Glutamatergic neuron (in vitro differentiated cells): ENCODE measurements at places on chromosomes 7 and 10. TPM values are rescaled to one million over a fixed set of nuclear protein-coding genes. Genes with fewer than 3 reads are reported as not detected.

Gene CUL1
- 65.0 TPM for total RNA-seq

Gene CALHM1
- total RNA-seq, result not detected

Gene CPA2
- total RNA-seq, result not detected

Gene TAS2R39
- not detected for total RNA-seq

- no peak overlapping the region for H3K27ac ChIP-seq
- no peaks in the 10 kb centered on the region for H3K4me1 ChIP-seq
- H3K27me3 ChIP-seq, result peaks cover 6% of the 10 kb centered on the region
Measured at GRCh38 chr10:75424571-75424970, 6.9 kb upstream of the LRMDA start.

- H3K4me3 ChIP-seq, result no peak overlapping the region
- no peaks in the 10 kb centered on the region for H3K36me3 ChIP-seq
- no peak for DNase-seq
- H3K27me3 ChIP-seq, result no peaks in the 10 kb centered on the region
- no peak overlapping the region for H3K27ac ChIP-seq
Measured at GRCh38 chr10:89845541-89846280, 144.3 kb downstream of the KIF20B start.

DNA sequence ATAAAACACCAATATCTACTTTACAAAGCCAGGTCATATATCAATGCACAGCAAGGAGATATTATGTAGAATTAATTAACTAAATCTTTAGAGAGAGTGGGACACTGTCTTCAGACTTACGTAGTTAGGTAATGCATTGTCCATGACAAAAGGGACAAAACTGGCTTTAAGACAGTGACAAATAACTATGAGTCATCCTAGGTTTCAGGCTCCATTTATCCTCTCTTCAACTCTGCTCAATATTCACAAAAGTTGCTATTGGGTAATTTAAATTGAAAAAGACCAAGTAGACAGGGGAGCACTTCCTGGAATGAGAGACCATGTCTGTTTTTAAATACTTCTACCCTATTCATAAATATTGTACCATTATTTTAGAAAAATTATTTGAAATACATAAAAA lies 464.5 kb downstream of the ARL4A start:
- H3K36me3 ChIP-seq, result no peaks in the 10 kb centered on the region
- H3K4me1 ChIP-seq, result peaks cover 2% of the 10 kb centered on the region
- no peak for DNase-seq
- no peak overlapping the region for H3K27ac ChIP-seq
- H3K4me3 ChIP-seq, result no peak overlapping the region

DNA sequence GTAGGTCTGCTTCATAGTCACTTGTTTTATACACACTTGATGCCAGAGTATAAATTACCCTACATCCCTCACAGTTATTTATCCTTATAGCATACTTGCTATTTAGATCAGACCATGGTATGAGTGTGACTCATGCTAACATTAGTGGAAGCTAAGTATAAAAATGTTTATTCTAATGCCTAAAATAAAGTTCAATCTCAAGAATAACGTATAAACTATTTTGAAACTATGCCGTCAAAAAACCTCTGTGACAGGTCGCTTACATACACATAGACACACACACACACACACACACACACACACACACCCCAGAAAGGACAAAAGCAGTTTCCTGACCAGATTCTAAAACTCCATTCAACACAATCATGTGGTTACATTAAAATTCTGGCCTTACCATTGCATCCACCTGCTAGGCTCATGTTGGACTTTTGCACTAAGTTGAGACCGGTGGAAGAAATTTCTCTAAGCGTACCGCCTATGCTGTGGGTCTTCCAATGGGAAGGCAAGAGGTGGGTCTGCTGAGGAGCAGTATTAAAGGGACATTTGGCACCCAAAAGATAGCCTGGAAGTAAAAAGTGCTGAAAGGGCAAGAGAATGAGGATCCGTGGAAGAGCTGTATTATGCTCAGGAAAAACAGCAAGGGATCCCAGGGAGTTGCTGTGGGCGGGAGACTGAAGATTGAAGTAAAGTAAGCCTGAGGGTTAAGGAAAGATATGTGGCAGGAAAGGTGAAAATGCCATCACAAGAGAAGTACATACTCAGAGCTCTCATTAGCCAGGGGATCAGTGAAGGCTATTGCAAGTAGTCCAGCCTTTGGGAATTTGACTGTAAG lies 5.0 kb downstream of the FOXP2 start:
- H3K4me3 ChIP-seq, result no peak overlapping the region
- H3K27me3 ChIP-seq, result no peaks in the 10 kb centered on the region
- H3K4me1 ChIP-seq, result peaks cover 26% of the 10 kb centered on the region
- no peaks in the 10 kb centered on the region for H3K36me3 ChIP-seq

- no peak overlapping the region for H3K4me3 ChIP-seq
- H3K4me1 ChIP-seq, result no peaks in the 10 kb centered on the region
- DNase-seq, result no peak
Measured at GRCh38 chr10:78658645-78659597, 409.8 kb upstream of the ZMIZ1 start.

GRCh38 chr7:75958802-75959543 lies 35.4 kb downstream of the TMEM120A start:
- DNase-seq, result no peak
- H3K4me1 ChIP-seq, result peaks cover 13% of the 10 kb centered on the region
- H3K27me3 ChIP-seq, result peaks cover 3% of the 10 kb centered on the region
- H3K36me3 ChIP-seq, result peaks cover 3% of the 10 kb centered on the region

GRCh38 chr10:11808808-11809207 lies 14.3 kb upstream of the PROSER2 start:
- no peak for DNase-seq
- H3K27me3 ChIP-seq, result peaks cover 3% of the 10 kb centered on the region
- H3K36me3 ChIP-seq, result no peaks in the 10 kb centered on the region
- H3K4me3 ChIP-seq, result no peak overlapping the region
- H3K27ac ChIP-seq, result no peak overlapping the region

DNA sequence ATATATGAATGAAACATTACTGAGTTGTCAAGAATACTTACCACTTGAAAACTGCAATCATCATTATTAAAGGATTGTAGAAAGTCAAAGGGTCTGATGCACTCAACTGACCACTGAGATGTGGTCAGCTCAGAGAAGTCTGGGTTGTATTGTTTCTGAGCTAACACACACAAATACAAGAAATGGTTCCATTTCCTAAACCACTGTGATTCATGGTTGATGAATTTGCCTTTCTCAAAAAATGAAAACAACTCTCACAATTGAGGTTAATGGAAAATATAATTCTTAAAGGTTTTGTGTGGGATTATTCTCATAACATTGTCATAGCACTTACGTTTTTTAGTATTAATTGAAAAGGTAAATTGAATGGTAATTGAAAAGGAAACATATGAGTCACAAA lies 45.6 kb upstream of the TAS2R16 start:
- no peak overlapping the region for H3K4me3 ChIP-seq
- H3K27me3 ChIP-seq, result no peaks in the 10 kb centered on the region
- DNase-seq, result no peak
- H3K4me1 ChIP-seq, result no peaks in the 10 kb centered on the region
- no peaks in the 10 kb centered on the region for H3K36me3 ChIP-seq

DNA sequence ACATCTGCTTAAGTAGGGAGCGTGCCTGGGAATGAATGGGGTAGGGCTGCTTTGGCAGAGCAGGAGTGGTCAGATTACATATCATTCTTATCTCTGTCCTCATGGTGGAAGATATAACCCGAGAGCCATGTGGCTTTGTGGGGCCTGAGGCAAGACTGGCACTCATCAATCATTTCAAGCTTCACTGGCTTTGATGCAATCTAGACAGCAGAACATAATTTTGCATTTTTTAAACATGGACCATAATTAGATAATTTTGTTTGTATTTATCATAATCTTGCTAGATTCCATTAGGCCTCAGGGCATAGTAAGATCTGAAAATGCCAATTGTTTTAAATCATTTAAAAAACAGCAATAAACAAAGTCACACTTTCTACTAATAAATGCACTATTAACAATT lies 480.3 kb downstream of the NXPH1 start:
- peaks cover 4% of the 10 kb centered on the region for H3K4me1 ChIP-seq
- no peak overlapping the region for H3K27ac ChIP-seq
- H3K27me3 ChIP-seq, result no peaks in the 10 kb centered on the region
- H3K4me3 ChIP-seq, result no peak overlapping the region
- no peak for DNase-seq
- no peaks in the 10 kb centered on the region for H3K36me3 ChIP-seq

DNA sequence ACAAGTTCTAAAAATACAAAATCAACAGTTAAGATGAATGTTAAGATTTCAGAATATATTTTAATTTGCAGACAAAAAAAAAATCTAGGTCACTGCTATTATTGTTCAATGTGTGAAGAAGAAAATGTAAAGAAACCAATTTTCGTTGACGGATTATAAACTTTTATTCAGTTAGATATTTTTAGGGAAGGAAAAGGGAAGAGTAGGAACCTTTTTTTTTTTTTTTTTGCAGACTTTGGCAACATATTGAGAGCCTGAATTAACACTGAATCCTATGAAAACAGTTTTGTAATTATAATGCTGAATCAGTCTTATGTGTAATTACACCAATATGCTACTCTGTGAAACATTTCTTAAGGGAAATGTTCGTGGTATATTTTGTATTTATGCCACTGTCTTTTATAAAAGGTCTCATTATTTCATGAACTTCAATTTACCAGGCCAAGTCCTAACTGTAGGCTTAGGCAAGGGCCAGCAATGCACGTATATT lies 106.3 kb downstream of the ST8SIA6 start:
- no peak for DNase-seq
- H3K27ac ChIP-seq, result no peak overlapping the region
- H3K36me3 ChIP-seq, result no peaks in the 10 kb centered on the region
- H3K4me1 ChIP-seq, result no peaks in the 10 kb centered on the region
- no peak overlapping the region for H3K4me3 ChIP-seq

DNA sequence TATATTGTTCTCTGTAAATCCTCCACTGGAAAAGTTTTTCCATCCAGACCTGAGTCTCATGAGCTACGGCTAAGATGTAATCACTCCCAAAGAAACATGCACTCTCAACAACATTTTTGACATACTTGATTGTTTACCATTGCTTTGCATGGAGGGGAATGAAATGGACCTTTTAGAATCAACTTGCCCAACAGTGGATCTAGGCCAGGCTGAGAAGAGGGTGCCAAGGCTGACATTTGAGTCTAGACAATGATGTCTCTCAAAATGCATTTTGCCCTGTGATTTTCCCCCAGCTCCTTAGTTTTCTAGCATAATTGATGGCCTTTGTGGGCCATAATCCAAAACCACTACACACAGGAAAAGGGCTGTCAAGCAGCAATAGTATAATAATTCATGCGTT lies 297.9 kb upstream of the KLF6 start:
- no peaks in the 10 kb centered on the region for H3K27me3 ChIP-seq
- no peaks in the 10 kb centered on the region for H3K4me1 ChIP-seq
- no peak for DNase-seq

DNA sequence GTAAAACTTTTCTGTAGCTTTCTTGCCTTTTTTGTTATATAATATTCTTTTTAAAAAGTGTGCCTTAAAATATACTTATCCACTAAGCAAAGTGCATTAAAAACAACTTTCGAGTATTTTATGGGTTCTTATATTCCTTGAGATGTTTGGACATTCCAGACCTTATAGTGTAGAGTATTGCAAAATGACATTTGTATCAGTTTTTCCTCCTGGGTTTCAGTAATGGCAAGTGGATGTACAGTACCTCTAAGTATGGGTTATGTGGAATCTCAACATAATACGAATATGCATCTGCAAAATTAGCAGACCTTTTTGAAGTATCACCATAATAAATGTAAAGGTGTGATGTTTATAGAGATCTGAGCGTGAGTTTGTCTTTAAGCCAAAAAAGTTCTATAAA lies 2.7 kb downstream of the CDK13 start:
- H3K36me3 ChIP-seq, result no peaks in the 10 kb centered on the region
- peaks cover 12% of the 10 kb centered on the region for H3K27me3 ChIP-seq
- peaks cover 17% of the 10 kb centered on the region for H3K4me1 ChIP-seq
- no peak for DNase-seq

DNA sequence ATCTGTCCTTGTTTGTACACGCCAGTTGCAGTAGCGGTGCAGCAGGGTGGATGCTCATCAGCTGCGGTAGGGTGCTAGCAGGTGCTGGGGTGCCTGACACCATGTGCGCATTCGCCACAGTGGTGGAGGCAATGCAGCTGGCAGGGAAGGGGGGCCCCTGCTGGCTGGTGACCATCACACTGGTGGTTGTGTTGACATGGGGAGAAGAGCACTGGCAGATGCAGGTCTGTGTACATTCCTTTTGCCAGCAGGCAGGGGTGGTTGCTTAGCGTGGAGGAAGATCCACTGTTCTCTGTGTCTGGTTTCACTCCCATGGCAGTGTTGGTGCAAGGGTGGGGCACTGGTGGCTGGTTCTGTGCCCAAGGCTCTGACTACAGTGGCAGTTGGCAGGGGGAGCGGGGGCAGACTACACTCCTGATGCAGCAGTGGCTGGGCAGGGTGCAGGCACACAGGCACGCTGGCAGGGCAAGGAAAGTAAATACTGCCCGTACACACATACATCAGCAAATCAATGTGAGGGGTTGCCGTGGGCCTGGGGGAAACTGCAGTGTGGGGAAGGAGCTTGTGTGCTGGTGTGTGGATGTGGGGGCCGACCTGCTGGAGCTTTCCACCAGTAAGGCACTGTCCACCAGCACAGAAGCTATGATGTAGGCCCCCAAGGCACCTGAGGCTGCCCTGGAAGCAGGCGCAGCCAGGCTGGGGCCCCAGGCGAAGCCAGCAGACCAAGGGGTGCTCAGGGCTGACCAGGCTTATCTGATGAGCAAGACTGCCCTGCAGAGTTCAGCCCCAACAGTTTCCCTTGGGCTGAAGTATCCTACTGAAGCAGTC lies 87.2 kb upstream of the UNC5B start:
- peaks cover 2% of the 10 kb centered on the region for H3K27me3 ChIP-seq
- H3K4me3 ChIP-seq, result no peak overlapping the region
- no peak overlapping the region for H3K27ac ChIP-seq
- no peaks in the 10 kb centered on the region for H3K4me1 ChIP-seq
- H3K36me3 ChIP-seq, result peaks cover 9% of the 10 kb centered on the region

GRCh38 chr10:129853562-129853903 lies 110.5 kb downstream of the EBF3 start:
- peaks cover 30% of the 10 kb centered on the region for H3K36me3 ChIP-seq
- no peak overlapping the region for H3K4me3 ChIP-seq
- peaks cover 62% of the 10 kb centered on the region for H3K4me1 ChIP-seq
- no peak overlapping the region for H3K27ac ChIP-seq
- H3K27me3 ChIP-seq, result peaks cover 59% of the 10 kb centered on the region
